ENCODE measurements at places on chromosomes 5 and 9.

DNA sequence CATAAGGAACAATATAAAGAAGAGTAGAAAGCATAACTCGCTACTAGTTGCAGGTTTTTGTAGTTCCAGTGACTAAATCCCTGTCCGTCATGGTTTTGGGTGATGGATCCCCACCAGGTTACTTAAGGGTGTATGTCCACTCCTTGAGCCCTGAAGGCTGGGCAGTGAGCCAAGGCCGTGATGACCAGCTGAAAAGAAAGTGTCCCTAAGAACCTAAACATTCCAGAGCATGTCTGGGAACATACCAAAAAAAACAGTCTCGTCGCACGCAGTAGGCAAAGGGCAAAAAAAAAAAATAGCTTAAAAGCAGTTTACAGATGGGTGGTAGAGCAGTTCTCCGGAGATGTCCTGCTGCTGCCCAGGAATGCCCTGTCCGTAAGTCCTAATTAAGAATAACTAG is 21.4 kb upstream of the SNAPC3 start:
- DNase-seq = no peak

DNA sequence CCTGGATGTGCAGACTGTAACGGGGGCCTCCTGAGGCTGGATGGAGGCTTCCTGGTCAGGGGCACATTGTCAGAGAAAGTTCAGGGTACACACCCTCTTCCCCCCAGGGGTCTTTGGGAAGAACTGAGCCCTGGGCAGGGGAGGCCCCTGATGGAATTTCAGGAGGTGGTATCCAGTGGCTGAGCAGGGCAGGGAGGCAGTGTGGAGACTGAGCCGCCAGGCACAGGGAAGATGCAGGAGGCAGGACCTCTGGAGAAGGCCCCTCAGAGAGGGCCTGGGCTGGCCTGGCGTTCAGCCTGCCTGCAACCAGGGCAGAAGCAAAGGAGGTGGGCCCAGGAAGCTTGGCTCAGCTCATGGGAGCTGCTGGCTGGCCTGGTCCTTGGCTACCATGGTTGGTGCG is 53.5 kb downstream of the GTF3C4 start:
- DNase-seq = no peak

GRCh38 chr5:1536871-1537602 is 13.3 kb upstream of the LPCAT1 start:
- DNase-seq = no peak

GRCh38 chr9:129053020-129053419 is 16.6 kb downstream of the MIGA2 start:
- DNase-seq = no peak

Data from NK-92 treated with Interleukin-12 subunit alpha and Interleukin-12 subunit beta, amount 100 ng/mL, for 24 hours (cell line).